HT-29 (cell line): ENCODE measurements at places on chromosomes 6 and 20.

DNA sequence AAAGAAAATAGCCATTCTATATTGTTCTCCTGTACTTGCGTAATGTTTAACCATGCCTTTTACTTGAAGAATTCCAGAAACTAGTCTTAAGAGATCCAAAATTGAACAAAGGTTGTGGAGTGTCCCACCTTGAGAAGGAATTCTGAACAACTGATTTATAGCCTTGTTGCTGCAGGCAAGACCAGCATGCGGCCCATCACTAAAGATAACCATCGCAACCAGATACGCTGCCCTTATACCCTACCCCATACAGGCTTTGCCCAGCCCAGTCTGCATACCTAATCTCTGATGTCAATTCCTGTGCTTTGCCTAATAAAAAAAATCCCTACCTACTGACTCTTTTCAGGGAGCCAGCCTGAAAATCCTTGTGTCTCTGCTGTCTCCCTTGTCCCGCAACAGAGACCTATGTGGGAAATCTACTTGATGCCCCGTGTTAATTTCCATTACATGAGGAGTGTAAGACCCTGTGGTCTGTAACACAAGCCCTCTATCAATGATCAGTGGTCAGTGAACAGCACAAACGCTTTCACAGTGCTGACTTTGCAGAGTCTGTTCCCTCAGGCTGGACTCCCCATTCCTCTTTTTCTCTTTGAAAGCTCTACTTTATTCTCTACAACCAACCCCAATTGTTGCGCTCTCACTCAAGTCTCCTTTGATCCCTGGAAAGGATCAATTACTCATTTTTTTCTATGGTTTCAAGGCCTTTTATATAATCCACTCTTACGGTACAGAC is 125.7 kb upstream of the BTBD3 start:
- DNase-seq, result peak; percentile 86

DNA sequence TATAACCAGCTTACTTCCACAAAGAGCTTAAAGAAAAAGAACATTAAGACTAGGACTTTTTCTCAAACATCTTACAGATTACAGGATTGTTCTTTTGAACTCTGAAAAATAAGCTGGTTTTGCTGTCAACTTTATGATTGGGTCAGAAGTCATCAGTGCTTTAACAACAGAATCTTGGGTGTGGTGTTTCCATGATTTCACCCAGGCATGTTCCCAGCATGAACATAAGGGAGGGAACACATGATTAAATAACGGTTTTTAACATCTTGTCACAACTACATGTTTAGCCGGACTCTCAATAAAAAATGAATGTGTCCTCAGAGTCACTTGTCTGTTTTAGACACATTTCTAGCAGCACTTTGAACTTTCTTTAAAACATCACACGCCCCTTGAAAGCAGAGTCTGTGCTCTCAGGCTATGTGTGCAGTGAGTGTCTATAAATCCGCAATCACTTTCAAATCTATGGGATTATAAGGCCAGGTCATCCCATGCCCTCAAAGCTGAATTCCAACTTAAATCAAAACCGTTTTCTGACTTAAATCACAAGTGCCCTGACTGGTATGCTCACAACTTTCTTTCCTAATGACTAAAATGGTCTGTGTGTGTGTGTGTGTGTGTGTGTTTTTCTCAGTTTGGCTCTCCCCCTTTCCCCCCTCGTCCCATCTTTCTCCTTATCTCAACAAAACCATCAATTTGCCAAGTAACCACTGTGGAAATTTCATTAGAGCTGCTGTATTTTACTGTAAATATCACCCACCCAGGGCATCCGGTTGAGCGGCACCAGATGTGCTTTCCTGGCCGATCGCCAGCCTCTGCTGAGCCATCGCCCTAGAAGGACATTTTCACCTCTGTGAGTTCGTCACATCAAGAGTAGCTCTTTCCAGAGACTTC is 216.8 kb upstream of the DTNBP1 start:
- no peak for DNase-seq

- peak; percentile 7 for DNase-seq
Observed at GRCh38 chr6:107154131-107154800, 39.0 kb upstream of the BEND3 start.

- no peak for DNase-seq
Observed at GRCh38 chr6:168016721-168017525, 19.5 kb downstream of the KIF25 start.

DNA sequence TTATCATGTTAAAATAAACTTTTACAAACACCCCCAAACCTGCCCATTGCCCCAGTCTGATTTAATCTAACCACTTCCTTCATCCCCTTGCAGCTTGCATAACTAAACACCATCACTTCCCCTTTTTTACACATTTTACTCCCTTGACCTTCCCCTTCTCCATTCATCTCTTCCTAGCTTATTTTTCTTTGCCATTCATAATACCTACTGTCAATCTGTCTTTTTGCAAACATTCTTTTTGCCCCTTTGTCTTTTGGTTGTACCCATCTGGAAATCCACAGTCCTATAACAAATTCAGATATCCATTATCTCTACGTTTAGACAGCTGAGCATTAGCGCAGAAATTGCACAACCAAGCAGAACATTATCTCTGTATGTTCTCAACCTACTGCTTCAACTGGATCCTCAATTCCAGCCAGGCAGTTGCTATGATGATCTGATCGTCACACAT is 51.2 kb downstream of the C6orf52 start:
- DNase-seq, result no peak

DNA sequence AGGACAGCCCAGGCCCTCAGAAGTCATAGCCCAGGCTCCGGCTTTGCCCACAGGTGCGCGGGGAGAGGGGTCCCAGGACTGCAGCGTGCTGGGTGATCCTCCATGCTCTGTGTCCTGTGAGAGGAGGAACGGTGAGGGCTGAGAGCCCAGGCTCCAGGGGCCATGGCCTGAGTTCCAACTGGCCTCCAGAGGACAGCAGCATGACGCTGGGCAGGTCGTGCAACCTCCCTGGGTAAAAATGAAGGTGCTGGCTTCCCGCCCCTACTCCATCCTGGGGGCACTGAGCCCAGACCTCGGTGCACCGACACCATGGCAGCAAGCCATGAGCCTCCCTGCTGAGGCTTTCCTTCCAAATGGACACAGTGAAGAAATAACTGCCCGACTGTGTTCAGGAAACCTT is 305.4 kb downstream of the TAF4 start:
- no peak for DNase-seq

GRCh38 chr20:37346236-37346534 is 245 bp downstream of the SRC start:
- no peak for DNase-seq

- DNase-seq, result no peak
Observed at GRCh38 chr6:33993653-33994471, 152.0 kb downstream of the GRM4 start.

GRCh38 chr20:32655903-32656512 is 17.7 kb downstream of the C20orf203 start:
- DNase-seq, result no peak

GRCh38 chr6:80623066-80623815 is 516.8 kb downstream of the BCKDHB start:
- DNase-seq, result no peak

GRCh38 chr20:38144598-38144973 is 20.5 kb downstream of the TGM2 start:
- no peak for DNase-seq

DNA sequence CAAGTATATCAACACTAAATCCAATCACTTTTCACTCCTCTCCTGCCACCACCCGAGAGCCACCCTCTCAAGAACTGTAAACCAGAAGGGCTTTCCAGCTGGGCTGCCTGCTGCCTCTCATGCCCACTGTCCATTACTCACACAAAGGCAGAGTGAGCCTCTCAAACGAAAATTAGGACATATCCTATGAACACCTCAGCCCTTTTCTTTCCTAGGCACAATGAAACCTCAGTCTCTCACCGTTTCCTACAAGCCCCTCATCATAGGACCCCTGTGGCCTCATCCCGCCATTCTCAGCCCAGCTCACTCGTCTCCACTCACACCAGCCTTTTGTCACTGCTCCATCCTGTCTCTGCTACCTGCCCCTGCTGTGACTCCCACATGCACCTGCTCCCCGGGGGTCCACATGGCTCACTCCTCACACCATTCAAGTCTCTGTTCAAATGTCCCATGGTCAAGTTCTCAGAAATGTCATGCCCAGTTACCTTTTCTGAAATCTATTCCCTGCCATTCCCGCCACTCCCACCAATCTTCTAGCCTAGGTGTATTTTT is 7.4 kb downstream of the HLA-F start:
- DNase-seq, result no peak

DNA sequence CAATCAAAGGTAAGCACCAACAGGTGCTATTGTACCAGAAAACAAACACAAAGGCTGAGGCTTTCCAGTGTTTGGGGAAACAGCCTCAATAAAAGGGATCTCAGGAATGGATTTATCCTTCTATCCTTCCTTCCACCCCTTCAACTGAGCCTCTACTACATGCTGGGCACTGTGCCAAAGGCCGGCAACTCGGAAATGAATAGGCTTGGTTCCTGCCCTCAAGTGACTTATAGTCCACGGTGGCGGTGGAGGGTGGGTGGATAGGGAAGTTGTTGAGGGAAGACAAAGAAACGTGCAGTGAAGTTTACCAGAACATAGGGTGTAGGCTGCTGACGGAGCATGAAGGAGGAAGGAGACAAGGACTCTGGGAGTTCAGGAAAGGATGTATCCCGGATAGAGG is 73.4 kb upstream of the TAB2 start:
- DNase-seq, result no peak

DNA sequence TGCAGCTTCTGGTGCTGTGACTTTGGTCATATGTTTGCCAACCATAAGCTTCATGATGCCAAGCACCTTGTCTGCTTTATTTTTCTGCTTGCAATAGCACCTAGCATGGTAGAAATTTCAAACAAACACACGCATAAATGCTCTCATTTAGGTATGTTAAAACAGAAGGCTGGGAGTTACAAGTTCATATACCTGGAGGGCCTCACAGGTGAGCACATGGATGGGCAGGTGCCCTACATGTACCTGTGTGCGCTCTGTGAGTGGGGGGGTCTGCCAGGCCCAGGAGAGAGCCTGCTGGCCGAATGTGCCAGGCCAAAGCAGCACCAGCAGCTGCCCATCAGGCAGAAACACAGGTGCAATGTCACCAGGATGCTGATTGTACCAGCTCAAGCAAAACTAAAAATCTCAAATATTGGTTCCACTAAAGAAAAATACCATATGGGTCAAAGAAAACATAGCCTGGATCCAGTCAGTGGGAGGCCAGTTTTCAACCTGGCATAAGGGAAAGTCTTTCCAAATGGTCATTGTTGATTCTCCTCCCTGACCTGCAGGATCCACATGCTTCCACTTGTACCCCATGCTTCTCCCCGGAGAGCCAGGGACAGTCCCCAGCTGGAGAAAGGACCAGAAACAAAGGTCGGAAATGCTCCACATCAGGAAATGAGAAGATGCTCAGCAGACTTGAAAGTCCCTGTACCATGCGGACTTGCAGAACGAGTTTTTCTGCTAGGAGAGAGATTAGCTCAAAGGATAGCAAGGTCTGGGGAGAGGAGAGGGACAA is 7.2 kb upstream of the PFDN4 start:
- peak; percentile 82 for DNase-seq

DNA sequence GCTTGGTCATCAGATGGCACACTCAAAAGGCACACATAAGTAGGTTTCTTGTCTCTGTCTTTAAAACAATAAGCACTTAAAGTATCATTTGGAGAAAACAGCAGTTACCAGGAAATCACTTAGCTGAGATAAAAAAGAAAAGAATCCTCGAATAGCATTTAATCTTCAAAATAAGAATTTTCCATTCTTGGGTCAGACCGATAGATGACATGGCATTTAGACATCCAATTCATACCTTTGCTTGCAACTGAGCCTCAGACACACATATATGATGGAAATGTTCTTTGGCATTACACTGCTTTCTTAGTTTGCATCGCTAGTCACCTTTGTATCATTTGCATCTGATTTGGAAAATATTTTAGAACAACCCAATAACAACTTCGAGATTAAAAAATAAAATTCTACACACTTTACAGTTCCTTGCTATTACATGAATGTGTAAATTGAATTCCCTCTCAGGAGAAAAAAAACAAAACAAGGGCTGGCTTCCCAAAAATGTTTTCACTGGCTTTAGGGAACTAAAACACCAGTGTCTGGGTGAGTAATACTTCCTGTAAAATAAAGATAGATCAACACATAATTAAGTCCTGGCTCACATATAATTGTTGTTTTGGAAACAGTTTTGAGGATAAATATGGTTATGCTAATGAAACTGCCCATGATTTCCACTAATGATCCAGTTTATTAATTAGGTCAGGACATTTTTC is 1.3 kb upstream of the RNF217 start:
- no peak for DNase-seq
